Stimulated activated effector memory CD8-positive, alpha-beta T cell treated with anti-CD3 and anti-CD28 coated beads, Interleukin-12 subunit alpha, Interleukin-12 subunit beta, amount 100 ng/mL, for 72 hours (primary cell): ENCODE measurements at places on chromosomes 16 and 17.

GRCh38 chr16:16004314-16004749, 54.9 kb downstream of the ABCC1 start:
- no peak for DNase-seq

DNA sequence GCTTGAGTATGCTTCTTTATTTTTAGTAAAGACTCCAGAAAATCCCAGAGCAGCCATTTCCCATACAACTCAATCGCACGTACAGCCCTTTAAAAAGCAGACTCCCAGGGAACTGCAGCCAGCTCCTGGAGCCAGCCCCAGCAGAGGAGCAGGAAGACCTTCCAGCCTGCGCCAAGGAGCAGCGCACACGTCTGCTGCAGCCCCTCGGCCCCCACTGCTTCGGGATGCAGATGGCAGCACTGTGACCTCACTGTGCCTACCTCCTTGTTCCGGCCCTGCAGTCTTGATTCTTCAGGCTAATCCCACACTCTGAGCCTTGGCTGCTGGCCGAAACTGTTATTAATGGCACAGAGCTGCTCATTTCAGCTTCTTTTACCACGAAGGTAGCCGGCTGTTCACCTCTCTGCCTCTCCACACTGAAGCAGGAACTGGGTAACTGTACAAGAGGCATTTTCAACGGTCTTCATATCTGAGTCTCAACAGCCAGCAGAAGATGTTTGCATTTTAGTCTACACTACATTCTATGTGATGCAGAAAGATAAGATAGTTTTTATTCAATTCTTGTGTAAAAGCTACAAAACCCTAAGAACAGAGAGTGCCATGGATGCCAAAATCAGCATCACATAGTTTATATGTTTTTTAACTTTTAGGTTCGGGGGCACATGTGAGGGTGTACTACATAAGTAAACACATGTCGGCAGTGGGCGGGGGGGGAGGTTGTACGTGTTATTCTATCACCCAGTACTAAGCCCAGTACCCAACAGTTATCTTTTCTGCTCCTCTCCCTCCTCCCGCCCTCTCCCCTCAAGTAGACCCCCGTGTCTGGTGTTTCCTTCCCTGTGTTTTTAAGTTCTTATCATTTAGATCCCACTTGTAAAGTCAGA, 130.9 kb downstream of the ANKRD11 start:
- no peak for DNase-seq

DNA sequence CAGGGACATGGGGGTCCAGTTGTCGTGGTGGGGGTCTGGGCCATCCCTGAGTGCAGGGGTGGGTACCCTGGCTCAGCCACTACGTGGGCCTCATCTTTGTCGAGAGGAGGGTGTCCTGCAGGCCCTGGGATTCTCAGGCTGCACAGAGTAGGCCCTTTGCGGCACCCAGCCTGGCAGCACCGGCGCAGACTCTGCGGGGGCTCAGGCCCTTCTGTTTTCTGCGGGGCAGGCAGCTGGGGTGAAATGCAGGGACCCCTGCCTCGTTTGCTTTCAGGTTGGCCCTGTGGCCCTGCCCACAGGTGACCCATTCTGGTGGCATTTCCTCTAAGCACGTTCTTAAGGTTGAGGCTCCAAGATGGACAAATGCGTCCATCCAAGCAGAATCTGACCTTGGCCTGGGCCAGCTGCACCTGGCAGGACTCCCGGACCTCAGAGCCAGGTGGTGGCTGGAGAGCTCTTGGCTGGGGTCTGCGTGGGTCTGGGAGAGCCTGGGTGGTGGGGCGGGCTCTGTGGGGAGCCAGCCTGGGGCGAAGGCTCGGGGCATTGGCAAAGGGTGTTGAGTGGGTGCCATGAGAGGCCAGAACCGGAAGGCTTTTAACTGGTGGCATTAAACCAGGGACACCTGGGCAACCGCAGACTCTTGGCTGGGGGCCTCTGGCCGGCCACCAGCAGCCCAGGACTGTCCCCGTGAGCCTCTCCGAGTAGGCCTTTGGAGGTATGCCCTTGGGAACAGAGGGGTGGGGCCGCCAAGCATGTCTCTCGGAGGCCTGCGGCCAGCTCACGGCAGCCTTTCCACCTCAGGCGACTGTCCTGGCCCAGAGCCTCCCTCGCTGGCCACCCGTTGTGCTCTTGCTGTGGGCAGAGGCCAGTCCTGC, 16.9 kb downstream of the PRSS27 start:
- no peak for DNase-seq

- no peak for DNase-seq
Measured at GRCh38 chr17:57360266-57360665, 103.9 kb downstream of the MSI2 start.

DNA sequence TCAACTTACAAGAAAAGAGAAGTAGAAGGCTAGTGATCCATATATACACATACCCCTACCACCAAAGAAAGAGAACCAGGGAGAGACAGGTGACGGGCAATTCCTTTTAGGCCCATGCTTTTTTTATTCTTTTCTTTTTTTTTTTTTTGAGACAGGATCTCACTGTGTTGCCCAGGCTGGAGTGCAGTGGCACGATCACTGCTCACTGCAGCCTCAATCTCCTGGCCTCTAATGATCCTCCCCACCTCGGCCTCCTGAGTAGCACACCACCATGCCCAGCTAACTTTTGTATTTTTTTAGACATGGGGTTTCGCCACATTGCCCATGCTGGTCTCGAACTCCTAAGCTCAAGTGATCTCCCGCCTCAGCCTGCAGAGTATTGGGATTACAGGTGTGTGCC, 4.8 kb downstream of the HSPB9 start:
- no peak for DNase-seq

GRCh38 chr16:73909529-73910035, 387.0 kb upstream of the PSMD7 start:
- no peak for DNase-seq
